ENCODE measurements at places on chromosomes 6 and 20.

DNA sequence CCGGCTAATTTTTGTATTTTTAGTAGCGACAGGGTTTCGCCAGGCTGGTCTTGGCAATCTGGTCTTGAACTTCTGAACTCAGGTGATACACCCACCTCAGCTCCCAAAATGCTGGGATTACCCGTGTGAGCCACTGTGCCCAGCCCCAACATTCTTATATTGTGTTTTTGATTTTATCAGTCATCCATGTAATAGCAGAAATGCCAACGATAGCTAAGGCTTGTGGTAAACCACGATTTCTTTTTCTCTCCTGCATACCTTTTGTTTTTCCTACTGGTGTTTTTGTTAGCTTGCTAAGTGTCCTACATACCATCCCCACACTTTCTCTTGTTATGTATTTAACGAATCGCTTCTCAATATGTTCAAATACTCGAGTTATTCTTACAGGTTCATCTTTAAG is 12.1 kb downstream of the PHACTR2 start:
- no peak for DNase-seq

DNA sequence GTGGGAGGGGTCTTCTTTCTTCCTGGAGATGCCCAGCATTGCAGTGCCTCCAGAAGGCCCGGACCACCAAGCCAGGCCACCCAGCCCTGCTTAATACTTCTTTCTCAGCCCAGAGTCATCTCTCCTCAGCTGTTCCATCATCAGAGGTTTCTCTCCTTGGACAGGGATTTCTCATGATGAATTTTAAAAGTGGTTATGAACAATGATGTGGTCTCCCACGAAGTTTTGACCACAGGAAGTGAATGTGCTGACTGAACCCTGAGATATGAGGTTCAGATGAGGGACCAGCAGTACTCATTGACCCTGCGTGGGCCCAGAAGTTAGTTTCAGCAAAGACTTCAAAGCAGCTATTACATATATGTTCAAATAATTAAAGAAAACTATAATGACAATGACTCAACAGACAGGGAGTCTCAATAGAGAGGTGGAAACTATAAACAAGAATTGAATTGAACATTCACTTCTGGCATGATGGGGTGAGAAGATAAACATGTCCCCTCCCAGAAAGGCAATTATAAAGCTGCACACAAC is 114.5 kb upstream of the SLC22A16 start:
- DNase-seq = no peak

GRCh38 chr6:122778985-122779661 is 393 bp upstream of the FABP7 start:
- DNase-seq = no peak

- DNase-seq = no peak
These were observed 12.4 kb downstream of the IRF4 start for GRCh38 chr6:403659-404655.

DNA sequence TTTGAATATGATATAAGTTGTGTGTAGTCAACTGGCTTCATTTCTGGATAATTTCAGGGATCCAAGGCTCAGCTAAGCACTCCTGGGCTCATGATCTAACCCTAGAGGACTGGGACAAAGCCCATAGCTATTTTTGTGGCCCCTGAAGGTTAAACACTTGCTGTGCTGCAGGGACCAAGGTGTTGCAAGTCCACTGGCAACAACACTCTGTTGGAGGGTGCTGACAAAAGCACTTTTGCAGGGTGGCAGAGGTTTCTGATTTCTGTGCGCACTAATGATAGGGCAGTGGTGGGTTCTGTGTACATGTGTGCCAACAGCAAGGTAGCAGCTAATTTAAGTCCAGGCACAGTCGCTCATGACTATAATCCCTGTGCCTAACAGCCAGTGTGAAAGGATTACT is 445.3 kb upstream of the SYNCRIP start:
- no peak for DNase-seq

DNA sequence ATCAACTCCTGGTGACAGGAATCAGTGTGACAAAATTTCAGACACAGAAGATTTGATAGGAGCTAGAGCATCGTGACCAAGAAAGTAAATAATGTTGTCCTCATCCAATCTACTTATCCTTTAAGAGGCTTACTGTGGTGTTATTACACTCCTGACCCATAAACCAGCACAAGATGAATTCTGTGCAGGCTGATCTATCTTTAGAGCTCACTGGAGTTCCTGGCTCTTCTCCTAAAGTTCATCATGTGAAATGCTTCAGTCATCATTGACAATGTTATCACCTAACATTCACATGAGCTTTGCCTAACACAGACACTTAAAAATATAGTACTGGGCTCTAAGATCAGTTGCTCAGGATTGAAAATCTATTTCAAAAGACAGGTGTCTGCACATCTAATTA is 271.0 kb upstream of the HSF2 start:
- no peak for DNase-seq

DNA sequence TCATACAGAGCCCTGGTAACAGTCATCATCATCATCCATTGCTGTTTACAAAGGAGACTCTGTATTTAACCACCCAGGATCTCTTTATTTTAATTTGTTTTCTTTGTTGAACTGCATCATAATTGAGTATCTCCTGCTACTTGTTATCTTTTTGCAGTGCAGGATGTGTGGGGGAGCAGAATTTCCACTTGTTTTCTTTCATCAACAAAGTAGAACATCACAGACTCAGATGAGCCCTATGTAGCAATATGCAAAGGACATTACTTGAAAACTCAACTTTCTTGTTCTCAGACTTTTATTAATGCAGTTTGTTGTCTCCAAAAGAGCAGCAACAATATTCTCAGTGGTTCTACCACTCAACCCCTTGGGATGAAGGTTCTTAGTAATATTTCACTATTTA is 38.7 kb upstream of the IPCEF1 start:
- no peak for DNase-seq

- no peak for DNase-seq
These were observed 24.6 kb downstream of the FOXA2 start for GRCh38 chr20:22559711-22560318.

DNA sequence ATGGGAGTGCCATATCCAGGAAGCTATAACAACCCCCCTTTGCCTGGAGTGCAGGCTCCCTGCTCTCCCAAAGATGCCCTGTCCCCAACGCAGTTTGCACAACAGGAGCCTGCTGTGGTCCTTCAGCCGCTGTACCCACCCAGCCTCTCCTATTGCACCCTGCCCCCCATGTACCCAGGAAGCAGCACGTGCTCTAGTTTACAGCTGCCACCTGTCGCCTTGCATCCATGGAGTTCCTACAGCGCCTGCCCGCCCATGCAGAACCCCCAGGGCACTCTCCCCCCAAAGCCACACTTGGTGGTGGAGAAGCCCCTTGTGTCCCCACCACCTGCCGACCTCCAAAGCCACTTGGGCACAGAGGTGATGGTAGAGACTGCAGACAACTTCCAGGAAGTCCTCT is 56.7 kb upstream of the TMEM181 start:
- DNase-seq = no peak

DNA sequence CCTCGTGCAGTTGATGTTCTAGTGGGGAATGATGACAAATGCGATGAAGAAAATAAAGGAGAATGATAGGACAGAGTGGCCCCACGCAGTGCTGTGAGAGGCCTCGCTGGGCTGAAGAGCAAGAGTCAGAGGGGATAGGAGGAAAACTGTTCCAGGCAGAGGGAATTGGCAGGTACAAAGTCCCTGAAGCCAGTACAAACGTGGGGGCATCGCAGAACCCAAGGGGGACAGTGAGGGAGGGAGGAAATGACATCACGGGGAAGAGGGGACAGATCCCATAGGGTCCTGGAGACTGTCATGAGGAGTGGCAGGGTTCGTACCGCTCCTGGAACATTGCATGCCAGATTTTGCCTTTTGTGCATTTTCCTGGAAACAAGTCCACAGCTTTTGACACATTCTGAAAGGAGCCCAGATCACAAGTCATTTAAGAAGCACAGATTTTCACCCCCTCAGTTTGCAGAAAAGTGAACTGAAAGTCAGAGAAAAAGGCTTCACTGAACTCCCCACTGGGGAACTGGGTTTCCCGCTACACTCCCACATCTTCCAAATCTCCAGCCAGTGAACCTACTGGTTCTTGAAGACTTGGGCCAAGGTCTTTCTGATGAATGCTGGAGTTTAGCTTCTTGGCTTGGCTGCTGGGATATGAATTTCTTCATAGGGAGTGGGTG is 77.0 kb downstream of the SULF2 start:
- no peak for DNase-seq

DNA sequence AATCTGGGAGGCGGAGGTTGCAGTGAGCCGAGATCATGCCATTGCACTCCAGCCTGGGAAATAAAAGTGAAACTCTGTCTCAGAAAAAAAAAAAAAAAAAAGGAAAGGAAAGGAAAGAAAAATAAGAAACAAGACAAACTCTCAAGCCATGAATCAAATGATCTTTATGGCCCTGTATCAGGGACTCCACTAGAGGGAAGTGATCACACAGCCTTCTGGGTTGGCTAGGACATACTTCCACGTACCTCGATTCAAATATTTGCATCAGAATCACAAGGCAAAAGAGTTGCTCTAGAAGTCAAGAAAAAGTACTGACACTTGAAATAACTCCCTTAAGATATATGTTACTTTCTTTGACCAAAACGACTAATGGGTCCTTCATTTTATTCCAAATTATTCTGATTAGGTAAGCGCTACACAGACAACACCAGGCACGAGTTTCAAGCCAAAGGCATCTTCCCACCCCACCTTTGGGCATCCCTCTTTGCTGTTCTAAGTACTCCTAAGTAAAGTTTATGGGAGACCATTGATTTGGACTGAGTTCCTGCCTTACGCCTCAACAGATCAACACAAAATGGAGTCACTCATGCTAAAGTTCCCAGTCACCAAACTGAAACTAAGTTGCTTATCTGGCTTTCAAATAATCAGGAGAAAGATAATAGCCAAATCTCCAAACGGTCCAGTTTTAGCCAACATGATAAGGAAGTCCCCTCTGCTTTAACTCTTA is 77.5 kb upstream of the NT5E start:
- no peak for DNase-seq

DNA sequence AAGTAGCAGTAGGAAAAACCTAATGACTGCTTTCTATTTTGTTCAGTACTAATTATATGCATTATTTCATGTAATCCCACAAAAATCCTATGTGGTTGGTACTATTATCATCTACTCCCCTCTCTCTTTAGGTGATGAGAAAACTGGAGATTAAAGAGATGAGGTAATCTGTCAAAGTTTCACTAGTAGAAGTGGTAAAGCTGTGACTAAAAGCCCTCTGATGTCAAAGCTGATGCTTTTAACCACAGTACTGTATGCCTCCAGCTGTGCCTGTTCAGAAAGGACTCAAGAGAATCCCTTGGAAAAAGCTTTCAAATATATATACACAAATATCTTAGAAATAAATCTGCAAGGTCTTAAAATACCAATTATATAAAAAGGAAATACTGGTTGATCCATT is 38.0 kb downstream of the PHIP start:
- no peak for DNase-seq

GRCh38 chr6:73491377-73491776 is 29.5 kb downstream of the EEF1A1 start:
- DNase-seq = no peak

GRCh38 chr20:49186535-49187329 is 1.4 kb downstream of the STAU1 start:
- DNase-seq = peak; percentile 66

DNA sequence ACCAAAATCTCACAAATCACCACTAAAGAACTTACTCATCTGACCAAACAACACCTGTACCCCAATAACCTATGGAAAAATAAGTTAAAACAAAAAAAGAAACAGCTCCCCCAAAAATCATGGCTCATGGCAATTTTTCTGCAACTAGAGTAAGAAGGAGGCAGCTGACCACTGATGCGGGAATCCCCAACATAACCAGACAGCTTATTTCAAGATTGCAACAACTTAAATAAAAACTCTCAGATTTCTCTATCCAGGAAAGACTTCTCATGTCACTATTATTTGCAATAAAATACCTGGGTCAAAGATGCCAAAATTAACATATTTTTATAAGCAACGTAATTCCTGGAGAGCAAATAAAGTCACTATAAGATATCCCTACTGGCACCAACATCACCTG is 128.1 kb upstream of the LY86 start:
- DNase-seq = no peak

GRCh38 chr6:56347526-56347925 is 100.1 kb upstream of the COL21A1 start:
- DNase-seq = no peak

DNA sequence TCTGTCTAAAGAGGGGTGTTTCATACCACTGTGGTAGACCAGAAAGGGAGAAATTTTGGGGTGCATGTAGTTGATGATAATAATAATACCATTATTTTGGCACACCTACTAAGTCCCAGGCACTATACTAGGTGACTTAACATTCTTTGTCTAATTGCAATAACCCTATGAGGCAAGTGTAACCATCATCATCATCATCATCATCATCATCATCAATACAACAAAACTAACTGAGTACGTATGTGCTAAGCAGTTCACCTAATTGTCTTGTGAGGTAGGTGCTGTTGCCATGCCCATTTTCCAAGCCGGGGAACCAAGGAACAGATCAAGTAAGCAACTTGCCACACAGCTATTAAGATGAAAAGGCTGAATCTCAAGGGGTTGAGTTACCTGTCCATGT is 2.6 kb upstream of the PACSIN1 start:
- DNase-seq = no peak

GRCh38 chr6:88855541-88856147 is 107.8 kb downstream of the RNGTT start:
- DNase-seq = no peak

GRCh38 chr6:83853178-83854000 is at the start of gene RIPPLY2:
TSS of gene RIPPLY2 (plus strand) at chr6:83853360. CDS start at chr6:83853417, 57 bp downstream.
- DNase-seq = no peak

- DNase-seq = no peak
These were observed 644 bp downstream of the MAD2L1BP start for GRCh38 chr6:43636308-43636659.

GRCh38 chr6:28920281-28920680 is 3.5 kb downstream of the TRIM27 start:
- DNase-seq = no peak

- no peak for DNase-seq
These were observed 133.4 kb upstream of the KCNG1 start for GRCh38 chr20:51156041-51156982.

DNA sequence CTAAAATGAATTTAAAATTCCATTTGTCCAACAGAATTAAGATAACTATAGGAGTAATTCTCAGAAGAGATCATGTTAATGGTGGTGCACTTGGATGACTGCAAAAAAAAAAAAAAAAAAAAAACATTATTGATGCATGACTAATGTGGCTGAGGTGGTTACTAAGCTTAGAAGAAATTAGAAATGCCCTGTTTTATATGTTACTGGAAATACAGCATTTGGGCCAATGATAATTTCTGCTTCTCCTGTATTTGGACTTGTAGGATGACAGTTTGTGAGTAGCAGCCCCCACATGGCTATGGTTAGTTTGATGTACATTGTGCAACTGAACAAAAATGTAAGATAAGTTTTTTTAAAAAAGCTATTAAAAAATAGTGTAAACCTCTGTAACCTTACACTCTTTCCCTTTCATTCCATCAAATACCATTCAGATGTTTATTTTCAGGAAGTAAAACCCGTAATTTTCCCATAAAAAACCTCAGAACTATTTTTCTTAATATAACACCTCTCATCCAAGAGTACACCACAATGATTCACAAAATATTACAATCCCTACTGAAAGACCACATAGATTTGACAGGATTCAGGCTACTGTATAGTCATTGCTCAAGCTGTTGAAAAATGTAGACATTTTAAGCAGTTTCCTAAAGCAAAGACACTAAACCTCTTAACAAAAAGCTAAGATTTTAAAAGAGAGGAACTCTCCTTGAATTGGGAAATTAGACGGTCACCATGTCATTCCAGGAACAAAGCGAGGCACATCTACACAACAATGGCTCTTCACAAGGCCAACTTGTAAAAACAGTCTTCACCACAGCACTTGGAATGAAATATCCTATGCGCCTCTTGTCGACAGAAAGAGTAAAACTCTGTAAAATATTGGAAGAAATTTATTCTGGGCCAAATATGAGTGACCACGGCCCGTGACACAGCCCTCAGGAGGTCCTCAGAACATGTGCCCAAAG is 83.0 kb downstream of the WDR27 start:
- no peak for DNase-seq

All from activated T-helper 1 cell treated with anti-CD3 and anti-CD28 coated beads, Interleukin-12 subunit alpha, Interleukin-12 subunit beta, Interleukin-2, Interleukin-4 antibody, amounts not matched to agents 30 ng/mL and 10 ng/mL and 1 ng/mL, durations not matched to agents 14 hours and 24 hours and 36 hours (primary cell).